ENCODE measurements at places on chromosomes 11 and 22. TPM values are rescaled to one million over a fixed set of nuclear protein-coding genes. Genes with fewer than 3 reads are reported as not detected.

KCNJ11 gene
- 0.53 TPM for total RNA-seq

NAV2 gene
- 1.2 TPM for total RNA-seq

GRCh38 chr11:67652965-67653845 lies 2.7 kb upstream of the ACY3 start:
- DNase-seq, result no peak

GRCh38 chr22:19637408-19638281 lies 76.7 kb upstream of the SEPTIN5 start:
- DNase-seq, result no peak

- no peak for DNase-seq
Measured at GRCh38 chr11:32034149-32034548, 56.7 kb upstream of the RCN1 start.

- no peak for DNase-seq
Measured at GRCh38 chr11:111253131-111253530, 7.6 kb downstream of the POU2AF2 start.

DNA sequence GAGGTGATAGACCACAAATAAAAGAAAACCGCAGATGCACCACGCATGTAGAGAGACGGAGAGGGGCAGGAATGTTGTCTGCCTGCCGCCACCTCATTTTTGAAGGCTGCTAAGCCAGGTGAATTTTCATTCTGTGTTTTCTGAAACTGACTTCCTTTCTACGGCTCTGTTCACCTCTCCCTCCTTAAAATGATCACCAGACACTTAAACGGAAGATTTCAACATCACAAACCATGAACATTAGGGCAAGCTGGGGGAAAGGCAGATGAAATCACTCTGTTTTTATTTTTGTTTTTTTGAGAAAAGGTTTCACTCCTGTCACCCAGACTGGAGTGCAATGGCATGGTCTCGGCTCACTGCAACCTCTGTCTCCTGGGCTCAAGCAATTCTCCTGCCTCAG lies 232.4 kb downstream of the MIAT start:
- no peak for DNase-seq

- DNase-seq, result no peak
Measured at GRCh38 chr11:71322861-71323582, 70.6 kb upstream of the SHANK2 start.

GRCh38 chr22:35746946-35747703 lies 29.5 kb downstream of the APOL5 start:
- no peak for DNase-seq

GRCh38 chr22:36873614-36874308 lies 13.0 kb downstream of the NCF4 start:
- no peak for DNase-seq

- no peak for DNase-seq
Measured at GRCh38 chr11:61747967-61748285, 4.5 kb upstream of the MYRF start.

DNA sequence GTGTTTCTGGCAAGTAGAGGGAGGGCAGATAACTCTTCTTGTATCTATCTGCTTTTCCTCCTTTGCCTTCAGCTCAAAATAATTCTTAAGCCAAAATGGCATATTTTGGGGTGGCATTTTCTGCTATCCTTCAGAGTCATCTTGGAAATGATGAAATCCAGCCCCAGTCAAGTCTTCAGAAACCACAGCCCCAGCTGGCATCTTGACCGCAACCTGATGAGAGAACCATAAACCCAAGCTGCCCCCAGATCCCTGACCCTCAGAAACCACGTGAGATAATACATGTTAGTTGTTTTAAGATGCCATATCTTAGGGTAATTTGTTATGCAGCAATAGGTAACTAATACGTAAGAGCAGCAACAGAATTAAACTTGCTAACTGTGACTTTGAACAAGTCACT lies 15.1 kb upstream of the PAMR1 start:
- DNase-seq, result no peak

GRCh38 chr11:79421820-79422219 lies 19.0 kb downstream of the TENM4 start:
- no peak for DNase-seq

DNA sequence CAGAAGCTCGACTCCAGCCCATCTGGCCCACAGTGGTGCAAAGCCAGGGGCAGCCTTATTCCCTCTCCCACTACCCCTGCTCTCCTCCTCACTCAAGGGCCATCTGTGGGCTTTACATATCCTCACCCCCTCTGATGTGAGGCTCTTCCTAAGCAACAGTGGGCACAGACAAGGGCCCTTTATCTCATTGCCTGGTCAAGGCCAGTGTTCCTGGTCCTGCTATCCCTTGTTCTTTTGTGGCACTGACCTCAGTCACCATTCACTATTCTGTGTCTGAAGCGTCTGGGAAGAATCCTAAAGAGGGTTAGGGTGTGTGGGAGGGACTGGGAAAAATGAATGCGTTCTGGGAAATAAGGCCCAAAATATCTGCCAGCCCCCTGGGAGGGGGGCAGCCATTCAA lies 7.3 kb downstream of the DNAL4 start:
- DNase-seq, result no peak

- DNase-seq, result no peak
Measured at GRCh38 chr22:24496661-24497060, 1.5 kb downstream of the UPB1 start.

- peak; percentile 22 for DNase-seq
Measured at GRCh38 chr22:20741634-20742581, 32.0 kb upstream of the SERPIND1 start.

Measured in CD8-positive, alpha-beta memory T cell (primary cell).